H9 (cell line): ENCODE measurements at places on chromosomes 3 and 15. TPM values are rescaled to one million over a fixed set of nuclear protein-coding genes. Genes with fewer than 3 reads are reported as not detected.

Gene HIGD2B
- not detected in 2 replicates for total RNA-seq

Gene PRSS50
- total RNA-seq: 0.24 and 0.59 TPM in 2 replicates

Gene SCG5
- total RNA-seq: 23.9 and 24.2 TPM in 2 replicates

Gene RAD51
- 39.2 and 44.8 TPM in 2 replicates for total RNA-seq

DNA sequence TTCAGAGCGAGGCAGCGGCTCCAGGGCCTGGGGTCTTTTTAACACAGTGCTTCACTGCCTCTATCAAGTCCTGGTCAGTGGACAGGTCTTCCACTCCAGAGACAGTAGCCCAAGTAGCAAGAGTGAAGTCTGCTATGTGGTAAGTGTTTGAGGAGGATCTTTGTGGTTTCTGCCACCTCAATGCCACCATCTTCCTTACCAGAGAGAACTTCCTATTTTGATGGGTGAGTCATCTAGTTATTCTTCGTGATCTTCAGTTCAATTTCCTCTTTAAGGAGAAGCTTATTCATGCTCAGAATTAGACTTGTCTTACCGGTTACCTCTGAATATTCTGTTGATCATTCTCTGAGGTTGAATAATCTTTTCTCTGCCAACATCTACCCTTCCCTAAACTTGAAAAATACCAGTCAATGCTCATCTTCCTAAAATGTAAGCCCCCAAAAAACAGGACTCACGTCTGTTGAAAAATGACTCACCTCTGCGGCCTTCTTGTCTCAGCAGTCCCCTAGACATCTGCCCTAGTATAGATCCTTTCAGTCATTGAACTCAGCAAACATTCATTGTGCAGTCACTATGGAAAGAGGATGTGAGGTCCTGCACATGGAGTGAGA lies 32.2 kb upstream of the BCL6 start:
- DNase-seq: no peak

DNA sequence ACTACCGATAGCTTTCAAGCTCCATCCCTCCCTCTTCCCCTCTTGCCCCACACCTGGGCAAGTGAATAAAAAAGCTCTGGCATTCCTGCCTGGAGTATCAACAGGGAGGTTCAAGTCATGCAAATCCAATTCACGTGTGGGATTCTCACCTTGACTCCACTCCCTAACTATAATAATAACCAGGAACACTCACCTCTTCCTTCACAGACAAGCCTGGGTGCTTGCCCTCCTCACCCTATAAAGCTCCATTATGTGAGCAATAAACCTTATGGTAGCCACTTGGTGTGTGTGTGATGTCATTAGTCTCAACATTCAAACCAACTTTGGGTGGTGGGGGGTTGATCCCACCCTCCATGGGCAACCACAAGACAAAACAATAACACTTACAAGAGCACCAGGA lies 16.6 kb downstream of the CHDH start:
- DNase-seq: no peak

DNA sequence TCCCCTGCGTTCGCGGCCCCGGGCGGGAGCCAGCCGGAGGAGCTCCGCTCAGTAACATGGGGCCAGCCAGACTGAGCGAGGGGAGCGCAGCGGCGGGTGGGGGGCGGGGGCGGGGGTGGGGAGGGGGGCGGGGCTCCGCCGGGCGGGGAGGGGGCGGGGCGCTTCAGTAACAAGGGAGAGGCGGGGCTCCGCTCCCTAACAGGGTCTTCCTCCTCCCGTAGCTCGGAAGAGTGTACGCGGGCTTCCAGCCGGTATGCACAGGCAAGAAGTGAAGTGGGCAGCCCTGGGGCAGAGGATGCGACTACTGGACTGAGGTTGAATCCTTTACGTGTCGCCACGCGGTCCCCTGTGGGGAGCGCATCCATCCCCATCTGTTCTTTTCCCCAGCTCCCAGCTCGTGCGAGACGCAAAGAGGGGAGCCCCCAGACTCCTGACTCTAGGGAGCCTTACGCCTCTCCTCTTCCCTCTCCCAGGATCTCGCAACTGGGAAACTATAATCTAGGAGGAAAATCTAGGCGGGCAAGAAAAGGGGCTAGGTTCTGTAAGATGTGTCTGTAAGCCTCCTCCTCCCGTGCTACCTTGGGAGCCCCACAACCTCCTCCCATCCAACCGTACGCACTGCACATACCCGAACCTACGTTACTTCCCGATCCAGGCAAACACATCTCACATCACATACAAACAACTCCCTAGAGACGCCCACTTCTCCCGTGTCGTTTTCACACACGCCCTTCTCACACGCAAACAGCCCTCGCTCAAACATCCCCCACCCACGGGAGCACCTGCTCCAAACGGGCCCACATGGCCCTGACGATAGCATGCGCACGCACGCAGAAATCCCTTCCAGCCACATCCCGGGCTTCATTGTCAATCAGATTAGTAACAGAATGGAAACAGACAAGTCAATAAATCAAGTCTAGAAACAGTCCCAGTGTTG lies at the start of gene SHF:
SHF (minus strand) TSS at position 73 of the 937 bp plus-strand sequence; CDS start at position 58, 15 bp downstream.
- peak; percentile 80 for DNase-seq
